ENCODE measurements at places on chromosomes 16 and 17.

DNA sequence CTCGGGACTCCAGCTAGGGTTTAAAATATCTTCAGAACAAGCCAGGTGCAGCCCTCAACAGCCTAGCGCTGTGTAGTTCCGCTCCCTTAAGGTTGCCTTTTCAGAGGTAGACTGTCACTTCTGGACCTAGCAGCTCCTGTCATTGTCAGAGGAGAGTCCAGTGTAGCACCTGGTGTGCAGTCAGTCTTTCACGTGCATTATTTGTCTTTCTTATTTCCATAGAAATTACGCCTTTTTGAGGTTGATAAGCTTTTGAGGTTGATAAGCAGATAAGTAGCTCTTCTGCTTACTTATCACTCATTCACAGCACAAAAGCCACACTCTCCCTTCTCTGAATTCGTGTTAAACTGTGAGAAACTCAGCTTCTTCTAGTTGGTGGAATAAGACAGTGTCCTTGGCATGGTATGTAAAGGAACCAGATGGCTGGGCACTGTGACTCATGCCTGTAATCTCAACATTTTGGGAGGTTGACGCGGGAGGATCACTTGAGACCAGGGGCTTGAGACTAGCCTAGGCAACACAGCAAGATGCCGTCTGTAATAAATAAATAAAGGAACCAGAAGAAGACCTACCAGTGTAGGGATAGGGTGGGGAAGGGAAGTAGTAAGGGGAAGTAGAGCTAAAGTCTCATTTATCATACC, 10.2 kb downstream of the EEF2K start:
- DNase-seq = no peak

DNA sequence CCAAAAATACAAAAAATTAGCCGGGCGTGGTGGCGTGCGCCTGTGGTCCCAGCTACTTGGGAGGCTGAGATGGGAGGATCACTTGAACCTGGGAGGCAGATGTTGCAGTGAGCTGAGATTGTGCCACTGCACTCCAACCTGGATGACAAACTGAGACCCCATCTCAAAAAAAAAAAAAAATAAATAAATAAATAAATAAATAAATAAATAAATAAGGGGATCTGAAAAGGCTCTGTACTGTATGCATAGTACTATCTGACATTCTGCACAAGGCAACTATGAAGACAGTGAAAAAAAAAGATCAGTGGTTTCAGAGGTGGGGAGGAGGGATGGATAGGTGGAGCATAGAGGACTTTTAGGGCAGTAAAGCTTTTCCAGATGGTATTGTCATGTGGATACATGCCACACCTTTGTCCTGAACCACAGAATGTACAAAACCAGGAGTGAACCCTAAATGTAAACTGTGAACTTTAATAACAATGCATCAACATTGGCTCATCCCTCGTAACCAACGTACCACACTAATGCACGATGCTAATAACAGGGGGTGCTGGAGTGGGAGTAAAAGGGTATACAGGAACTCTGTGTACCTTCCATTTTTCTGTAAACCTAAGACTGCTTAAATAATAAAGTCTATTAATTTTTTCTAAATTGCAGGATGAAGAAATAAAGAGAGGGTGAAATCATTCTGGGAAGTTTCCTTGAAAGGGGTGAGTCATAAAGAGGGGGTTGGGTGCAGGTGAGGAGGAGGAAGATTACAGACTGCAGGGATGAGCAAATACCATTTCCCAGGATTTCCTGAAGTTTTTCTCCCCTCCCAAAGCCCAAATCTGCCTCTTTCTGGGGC, 155.8 kb upstream of the SDK2 start:
- DNase-seq = no peak

DNA sequence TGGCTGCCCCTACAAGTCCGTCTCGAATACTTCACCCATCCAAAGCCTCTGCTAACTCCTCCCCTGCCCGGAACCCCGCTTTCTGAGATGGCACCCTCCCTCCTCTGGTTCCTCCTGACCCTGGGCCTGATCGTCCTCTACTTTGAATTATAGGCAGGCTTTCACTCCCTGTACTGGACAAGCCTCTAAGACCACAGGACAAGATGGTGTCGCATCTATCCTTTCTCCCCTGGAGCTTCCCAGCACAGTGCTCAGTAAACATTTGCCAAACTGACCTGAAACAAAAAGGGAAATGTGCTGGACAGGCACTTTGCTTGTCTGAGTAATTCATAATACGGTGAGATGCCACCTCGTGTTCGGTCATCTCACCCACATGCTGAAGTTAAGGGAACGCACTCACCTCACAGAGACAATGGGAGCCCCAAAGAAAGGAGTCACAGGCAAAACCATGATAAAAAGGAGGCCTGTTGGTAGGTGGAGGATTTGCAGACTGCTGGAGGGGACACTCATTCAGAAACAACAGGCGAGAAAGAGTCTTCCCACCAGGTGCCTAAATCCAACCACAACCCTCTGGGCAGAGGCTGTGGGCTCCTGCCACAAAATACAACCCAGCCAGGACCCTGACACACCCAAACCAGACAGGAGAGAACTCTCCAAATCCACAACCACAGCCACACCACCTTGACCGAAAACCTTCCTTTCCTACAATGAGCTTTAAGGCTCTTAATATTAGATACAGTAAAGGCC, 28.2 kb downstream of the SNN start:
- no peak for DNase-seq

DNA sequence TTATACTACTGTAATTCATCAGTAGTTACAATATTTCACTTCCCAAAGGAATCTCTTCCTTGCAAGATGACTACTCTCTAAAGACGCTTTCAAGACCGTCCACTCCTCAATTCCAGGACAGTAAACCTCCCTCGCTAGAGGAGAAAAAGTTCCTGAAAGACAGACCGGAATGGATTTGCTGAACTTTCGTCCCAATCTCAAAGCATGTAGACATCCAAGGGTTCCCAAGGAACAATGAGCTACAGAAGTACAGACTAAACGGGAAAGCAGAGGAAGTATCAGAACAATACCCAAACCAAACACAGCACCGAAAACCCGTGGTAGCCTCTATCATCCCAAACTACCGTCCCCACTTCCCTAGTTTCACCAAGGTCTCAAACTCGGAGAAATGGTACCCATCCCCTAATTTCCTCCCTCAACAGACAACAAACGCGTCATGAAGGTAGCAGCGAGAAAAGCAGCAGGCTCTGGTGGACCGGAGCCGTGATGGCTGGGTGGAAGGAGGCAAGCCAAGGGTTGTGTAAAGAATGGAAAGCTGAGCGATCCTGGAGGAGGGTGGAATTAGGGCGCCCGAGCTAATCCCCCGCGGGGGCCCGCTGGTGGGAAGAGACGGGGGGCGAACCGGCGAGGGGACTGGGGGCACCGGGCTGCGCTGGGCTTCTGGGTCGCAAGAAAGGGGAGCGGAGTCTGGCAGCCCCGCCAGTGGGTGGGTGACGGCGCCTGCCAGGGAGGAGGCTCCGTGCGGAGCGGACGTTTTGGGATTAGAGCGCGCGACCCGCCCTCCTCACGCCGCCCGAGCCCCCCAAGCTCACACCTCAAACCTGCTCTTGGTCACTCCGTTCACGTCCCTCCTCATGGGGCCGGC, 647 bp downstream of the FBXL20 start:
- peak; percentile 26 for DNase-seq

- DNase-seq = no peak
These were observed 2.1 kb upstream of the ADGRG5 start for GRCh38 chr16:57540387-57540786.

GRCh38 chr16:23856251-23856709, 20.5 kb downstream of the PRKCB start:
- DNase-seq = no peak

GRCh38 chr17:75151930-75152329, 2.4 kb downstream of the JPT1 start:
- DNase-seq = no peak

DNA sequence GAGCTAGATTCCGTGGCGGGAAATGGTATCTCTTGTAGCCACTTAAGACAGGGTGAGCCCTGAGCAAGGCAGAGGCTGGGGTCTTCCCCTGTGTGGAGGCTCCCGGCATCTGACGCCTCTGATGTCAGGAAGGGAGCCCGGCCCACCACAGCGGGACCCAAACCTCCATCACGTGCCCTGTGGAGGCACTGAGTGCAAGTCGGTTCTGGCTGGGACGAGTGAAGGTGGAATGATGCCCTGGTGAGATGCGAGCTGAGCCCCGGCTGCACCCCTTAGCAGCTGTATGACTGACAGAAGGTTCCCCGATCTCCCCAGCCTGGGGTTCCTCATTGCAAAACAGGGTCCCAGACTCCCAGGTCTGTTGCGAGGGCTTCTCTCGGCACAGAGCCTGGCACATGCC, 187.4 kb upstream of the TNRC6C start:
- DNase-seq = no peak

DNA sequence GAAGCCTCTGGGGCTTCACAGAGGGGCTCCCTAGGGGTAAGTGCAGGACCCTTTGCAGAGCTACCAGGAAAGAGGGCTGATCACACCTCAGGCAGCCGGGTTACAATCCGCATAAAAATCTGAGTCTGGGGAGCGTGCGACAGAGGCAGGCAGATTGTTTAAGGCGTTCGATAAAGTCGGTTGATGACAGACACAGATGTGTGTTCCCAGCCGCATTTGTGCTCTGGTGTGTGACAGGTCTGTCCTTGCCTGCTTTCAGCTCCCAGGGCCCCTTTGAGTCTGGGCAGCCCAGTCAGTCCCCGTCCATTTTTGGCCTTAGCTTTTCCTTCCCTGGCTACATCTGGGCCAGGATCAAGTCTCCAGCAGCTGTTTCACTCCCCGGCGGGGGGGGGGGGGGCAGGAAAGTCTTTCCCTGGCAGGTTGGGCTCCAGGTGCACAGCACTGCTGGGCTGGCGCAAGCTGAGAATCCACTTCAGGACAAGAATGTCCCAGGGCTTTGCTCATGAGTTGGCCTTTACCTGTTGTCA, 1.3 kb upstream of the ZACN start:
- no peak for DNase-seq

GRCh38 chr17:79473111-79473875, 137.6 kb downstream of the RBFOX3 start:
- no peak for DNase-seq

DNA sequence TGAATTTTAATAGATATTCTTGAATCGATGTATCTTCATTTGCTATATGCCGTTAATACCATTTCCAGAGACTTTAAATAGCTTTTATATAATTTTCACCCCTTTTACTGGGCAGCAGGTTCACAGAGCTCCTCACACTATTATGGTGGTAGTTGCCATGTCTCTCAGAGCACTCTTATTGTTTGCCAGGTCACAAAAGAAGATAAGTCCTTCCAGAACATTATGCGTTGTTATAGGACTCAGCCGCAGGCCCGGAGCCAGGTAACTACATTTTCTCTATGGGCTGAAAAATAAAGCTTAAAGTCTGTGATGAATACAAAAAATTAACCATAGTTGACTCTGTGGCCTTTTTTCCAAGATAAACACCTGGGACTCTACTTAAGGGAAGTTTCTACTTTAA, 24.0 kb downstream of the AKTIP start:
- no peak for DNase-seq
